ENCODE measurements at places on chromosomes 5 and 9.

- no peak for DNase-seq
These were observed 21.0 kb upstream of the SCGB3A2 start for GRCh38 chr5:147857302-147858129.

DNA sequence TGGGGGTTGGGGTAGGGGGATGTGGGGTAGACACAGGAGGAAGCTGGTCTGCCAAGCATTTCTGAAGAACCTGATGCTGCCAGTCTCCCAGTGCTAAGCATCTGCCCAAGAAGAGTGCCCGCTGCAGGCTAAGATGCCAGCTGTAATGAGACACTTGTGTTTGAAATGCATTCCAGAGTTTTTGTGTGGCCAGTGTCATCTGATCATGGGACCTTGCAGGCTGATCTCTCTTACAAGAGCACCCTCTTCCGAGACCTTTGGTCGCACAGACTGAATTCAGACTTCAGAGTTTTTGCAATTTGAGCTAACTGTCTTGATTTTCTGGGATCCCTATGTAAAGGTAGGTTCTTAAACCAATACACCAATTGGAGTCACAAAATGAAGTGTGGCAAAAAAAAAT, 58.1 kb downstream of the DENND1A start:
- DNase-seq = no peak

- DNase-seq = no peak
These were observed 137.4 kb downstream of the MED27 start for GRCh38 chr9:131942146-131942720.

DNA sequence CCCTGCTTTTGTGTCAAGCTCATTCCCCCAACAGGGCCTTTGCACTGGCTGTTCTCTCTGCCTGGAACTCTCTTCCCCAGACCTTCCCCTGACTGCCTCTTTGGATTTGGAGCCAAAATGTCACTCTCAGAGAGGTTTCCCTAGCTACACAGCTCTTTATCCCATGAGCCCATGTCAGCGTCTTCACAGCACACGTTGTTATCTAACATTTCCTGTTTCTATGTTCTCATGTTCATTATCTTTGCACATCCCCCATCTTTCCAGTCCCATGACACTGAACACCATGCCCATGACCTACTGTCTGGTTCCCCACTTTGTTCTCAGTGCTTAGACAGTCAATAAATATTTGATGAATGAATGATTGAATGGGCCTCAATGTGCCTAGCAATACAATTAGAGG, 26.3 kb upstream of the ARSI start:
- no peak for DNase-seq

DNA sequence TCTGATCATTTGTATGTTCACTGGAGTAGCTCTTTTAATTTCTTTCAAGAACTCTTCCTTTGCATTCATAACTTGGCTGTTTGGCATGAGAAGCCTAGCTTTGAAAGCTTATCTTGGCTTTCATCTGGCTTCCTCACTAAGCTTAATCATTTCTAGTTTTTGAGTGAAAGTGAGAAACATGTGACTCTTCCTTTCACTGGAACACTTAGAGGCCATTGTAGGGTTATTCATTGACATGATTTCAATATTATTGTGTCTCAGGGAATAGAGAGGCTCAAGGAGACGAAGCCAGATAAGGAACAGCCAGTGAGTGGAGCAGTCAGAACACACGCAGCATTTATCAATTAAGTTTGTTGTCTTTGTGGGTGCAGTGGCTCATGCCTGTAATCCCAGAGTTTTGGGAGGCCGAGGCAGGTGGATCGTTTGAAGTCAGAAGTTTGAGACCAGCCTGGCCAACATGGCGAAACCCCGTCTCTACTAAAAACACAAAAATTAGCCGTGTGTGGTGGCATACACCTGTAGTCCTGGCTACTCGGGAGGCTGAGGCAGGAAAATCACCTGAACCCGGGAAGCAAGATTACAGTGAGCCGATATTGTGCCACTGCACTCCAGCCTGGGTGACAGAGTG, 98.3 kb downstream of the UGCG start:
- no peak for DNase-seq

DNA sequence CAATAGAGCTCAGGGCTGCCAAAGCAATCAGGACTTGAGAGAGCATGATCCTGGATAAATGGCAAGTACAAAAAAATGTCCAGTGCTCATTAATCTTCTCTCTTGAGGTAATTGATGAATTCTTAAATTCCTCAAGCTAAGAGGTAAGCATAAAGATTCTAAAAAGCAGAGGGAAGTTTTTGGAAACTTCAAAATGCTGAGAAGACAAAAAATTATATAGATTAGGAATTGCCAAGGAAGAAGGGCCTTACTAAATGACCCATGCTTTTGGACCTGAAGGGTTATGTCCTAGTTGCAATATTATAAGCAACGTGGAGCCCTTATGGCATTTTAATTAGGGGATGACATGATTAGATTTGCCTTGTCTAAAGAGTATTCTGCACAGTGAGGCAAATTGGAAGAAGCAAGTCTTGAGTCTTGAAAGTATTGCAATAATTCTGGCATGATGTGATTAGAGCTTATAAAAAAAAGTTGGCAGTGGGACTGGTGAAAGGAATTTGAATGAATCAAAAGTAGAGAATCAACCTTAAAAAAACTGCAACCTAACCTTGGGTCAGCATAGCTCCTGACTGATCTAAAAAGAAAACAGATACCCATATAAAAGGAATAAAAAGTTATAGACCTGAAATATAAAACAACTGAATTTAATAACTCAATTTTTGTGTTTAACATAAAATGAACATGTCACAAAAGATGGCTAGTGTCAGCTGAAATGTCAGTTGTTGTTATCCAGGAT, 323.8 kb upstream of the ARRDC3 start:
- no peak for DNase-seq

DNA sequence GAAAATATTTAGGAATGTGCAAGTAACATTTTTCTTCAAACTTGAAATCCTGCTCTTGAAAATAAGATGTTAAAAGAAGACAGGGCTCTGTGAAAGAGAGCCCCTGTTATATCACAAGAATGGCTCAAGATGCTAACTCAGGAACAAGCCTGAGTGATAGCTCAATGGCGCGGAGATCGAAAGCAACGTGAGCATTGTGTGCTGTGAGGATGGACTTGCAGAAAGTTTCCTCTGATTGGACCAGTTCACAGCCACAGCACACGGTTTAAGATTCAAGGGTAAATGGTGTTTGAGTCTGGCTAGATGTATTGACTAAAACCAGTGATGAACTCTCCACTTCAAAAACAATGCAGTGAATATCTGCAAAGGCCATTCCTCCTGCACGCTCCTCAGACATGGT, 2387.0 kb downstream of the MAT2B start:
- no peak for DNase-seq

- DNase-seq = no peak
These were observed 249.9 kb downstream of the NTRK2 start for GRCh38 chr9:84919440-84919839.

DNA sequence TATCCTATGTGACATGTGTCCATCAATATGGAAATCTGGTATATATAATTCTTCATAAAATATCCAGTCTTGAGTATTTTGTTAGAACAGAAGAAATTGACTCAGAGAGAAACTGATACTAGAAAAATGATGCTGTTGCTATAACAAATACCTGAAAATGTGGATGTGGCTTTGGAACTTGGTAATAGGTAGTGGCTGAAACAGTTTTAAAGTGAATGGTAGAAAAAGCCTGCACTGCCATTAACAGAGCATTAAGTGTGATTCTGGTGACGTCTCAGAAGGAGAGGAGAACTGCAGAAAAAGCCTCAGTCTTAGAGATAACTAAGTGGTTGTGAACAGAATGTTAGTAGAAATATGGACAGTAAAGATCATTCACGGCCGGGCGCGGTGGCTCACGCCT, 634.9 kb upstream of the ZNF608 start:
- no peak for DNase-seq

GRCh38 chr5:138649316-138649720, 74.1 kb upstream of the HSPA9 start:
- no peak for DNase-seq

DNA sequence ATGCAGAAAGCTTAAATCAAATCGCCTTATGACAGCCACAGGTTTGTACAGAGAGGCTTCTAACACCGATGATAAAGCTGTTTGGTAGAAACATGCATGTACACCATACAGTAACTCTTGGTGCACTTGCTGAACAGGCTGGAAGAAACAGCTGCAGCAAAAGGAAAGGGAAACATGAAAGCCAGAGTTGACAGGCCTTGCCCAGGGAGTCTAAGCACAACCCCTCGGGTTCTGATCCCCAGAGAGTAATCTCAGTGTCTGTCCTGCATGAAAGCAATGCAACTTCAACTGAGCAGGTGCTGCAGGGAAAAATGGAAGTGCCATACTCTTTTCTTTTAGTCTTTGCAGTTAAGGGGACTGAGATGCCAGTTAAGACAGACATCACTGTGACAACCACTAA, 419.9 kb downstream of the BNC2 start:
- no peak for DNase-seq

GRCh38 chr9:1434052-1434767, 384.1 kb downstream of the DMRT2 start:
- no peak for DNase-seq

- DNase-seq = no peak
These were observed 98.4 kb downstream of the C9orf152 start for GRCh38 chr9:110109333-110110092.

- DNase-seq = no peak
These were observed 1.6 kb downstream of the BSPRY start for GRCh38 chr9:113350937-113351336.

DNA sequence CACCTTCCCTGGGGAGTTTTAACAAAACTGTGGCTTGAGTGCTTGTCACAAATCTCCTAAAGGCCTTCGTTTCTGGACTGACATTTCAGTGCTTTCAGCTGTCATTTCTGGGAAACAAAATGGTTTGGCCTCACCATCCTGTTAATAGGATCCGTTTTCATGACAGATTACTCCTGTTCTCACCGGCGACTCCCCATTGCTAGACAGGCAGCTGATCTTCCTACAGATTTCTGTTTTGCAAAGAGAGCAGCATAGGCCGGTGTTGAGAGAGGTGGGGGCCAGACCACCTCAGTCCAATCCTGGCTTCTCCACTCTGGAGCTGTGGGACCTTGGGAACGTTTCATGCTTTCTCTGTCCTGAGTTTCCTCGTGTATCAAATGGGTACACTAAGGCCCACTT, 75.5 kb upstream of the OTULINL start:
- no peak for DNase-seq

DNA sequence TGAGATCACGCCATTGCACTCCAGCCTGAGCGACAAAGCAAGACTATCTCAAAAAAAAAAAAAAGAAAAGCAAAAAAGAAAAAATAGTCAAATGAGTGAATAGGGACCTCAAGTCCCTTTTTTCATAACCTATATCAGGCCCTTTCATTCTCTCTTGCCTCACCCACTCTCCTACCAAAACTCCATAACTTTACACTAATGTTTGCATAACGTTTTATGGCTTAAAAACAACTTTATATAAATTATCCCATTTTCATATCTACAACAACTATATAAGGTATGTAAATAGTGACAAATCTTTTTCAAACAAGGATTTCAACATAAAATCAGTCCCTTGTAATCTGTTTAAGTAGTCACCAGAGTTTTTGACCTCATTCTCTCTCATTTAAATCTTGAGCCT, 56.9 kb upstream of the PIP5K1B start:
- DNase-seq = no peak

DNA sequence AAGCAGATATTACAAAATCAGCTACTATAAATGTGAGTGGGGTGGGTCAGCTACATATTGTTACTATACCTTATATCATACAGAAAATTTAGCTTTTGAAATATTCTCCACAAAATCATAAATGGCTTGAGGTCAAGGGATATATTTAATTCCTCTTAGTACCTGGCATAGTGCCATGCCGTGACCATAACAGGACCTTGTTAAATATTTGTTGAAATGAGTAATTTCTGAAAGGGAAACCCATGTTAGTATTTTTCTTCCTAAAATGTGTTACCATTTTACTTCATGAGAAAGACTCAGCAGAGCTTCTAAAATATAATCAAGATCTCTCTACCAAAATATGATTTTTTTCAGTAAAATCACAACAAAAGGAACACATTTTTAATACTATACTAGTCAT, 14.8 kb downstream of the ATP10B start:
- DNase-seq = no peak

GRCh38 chr5:135873831-135874230, 21.8 kb downstream of the IL9 start:
- DNase-seq = no peak

DNA sequence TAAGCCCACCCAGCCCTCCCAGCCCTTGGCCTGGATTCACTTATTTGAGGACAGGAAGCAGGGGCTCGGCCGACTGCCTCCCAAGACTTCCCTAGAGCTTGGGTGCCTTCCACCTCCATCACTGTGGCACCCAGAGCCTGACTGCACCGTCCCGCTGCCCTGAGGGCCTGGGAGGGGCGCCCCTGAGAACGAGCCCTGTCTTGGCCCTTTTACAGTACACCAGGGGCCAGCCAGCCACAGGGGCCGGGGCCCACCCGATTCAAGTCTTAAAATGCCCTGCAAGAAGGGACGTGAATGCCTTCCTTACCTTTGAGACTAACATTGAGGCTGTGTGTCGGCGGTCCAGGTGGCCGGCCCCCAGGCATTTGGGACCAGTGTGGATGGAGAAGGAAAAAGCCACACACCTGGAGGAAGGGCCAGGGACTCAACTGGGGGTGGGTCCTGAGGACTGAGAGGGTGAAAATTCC, 16.8 kb downstream of the FAM78A start:
- no peak for DNase-seq

Measured in Right ventricle myocardium inferior (tissue), 1 donor.